HS-27A (cell line): ENCODE measurements at places on chromosomes 11 and 22.

DNA sequence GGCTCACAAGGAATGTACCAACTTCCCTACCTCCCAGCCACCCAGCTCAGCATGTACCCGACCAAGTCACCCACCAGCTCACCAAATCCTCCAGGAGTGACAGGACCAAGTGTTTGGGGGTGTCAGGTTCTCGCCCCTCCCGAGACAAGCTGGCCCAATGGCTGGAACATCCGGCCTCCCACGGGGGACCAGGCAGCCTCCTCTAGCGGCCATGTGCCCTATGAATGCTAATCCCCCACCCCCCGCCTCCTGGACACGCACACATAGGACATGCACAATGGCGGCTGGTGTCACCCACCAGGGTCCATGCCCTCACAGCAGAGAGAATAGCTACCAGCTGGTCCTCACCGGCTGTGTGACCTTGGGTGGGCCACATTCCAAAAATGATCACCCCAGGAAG lies 151.0 kb downstream of the MN1 start:
- DNase-seq, result no peak

- no peak for DNase-seq
These were observed 22.0 kb upstream of the TLCD5 start for GRCh38 chr11:120303004-120303637.

DNA sequence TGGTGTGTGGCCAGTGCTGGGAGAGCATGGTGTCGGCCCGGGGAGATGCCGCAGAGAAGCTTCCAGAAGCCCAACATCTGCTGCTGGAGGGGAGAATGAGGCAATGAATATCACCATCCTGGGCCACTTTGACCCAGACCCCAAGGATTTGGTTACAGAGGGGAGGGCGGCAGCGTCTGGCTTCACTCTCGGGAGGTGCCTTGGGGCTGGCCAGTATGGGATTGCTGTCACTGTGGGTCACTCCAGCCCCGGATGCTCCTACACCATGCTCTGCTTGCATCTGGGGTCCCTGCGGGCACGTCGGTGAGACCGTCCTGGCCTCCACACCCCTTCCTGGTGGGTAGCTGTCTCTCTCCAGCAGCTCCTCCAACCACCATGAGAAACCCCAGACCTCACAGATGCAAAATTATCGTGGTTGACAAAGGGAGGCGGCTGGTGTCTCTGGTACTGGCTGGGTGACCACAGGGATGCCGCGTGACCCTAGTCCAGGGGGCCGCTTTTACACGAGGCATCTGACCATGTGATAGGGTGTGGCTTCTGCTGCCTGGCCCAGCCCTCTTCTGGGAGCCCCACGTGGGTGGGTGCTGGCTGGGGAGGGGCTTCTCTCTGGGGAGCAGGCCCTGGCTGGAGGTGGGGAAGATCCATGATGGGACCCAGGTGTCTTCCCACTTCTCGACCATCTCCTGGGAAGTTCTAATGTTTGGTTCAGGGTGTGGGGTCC lies 5.7 kb downstream of the KCNQ1 start:
- DNase-seq, result no peak

GRCh38 chr22:27130906-27131305 lies 473.5 kb downstream of the MIAT start:
- DNase-seq, result no peak

DNA sequence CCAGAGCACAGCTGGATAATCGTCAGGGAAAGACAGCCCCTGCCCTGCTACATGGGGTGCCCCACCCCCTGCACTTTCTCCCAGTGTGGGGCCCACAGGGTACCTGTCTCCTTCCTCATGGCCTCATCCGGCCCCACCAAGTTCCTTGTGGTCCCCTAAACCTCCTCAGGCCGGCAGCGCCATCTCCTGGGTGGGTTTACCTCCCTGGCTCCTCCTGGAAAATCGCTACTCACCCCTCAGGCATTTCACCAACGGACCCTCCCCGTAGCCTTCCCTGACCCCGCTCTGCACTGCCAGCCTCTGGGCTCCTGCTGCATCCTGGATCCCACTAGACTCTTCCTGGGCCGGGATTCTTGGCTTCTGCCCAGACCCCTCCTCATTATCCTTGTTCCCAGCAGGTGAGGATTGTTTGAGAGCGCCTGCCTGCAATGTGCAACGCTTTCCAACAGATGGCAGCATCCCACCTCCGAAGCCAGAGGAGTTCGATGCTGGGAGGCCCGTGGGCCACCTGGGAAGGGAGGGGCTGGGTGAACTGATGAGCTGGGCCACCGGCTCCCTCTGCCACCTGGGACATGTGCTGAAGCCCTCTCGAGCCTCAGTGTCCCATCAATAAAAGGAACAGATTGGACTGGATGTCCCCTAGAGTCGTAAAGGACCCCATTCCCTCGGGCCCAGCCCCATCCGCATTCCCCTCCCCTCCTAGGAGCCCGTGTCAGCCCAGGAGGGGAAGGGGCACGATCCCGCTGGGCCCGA lies 44.2 kb upstream of the TTLL12 start:
- peak; percentile 7 for DNase-seq

- no peak for DNase-seq
These were observed 825 bp downstream of the FBXO3 start for GRCh38 chr11:33773404-33773986.

- peak; percentile 59 for DNase-seq
These were observed 17.6 kb upstream of the LIN7C start for GRCh38 chr11:27524155-27524554.

DNA sequence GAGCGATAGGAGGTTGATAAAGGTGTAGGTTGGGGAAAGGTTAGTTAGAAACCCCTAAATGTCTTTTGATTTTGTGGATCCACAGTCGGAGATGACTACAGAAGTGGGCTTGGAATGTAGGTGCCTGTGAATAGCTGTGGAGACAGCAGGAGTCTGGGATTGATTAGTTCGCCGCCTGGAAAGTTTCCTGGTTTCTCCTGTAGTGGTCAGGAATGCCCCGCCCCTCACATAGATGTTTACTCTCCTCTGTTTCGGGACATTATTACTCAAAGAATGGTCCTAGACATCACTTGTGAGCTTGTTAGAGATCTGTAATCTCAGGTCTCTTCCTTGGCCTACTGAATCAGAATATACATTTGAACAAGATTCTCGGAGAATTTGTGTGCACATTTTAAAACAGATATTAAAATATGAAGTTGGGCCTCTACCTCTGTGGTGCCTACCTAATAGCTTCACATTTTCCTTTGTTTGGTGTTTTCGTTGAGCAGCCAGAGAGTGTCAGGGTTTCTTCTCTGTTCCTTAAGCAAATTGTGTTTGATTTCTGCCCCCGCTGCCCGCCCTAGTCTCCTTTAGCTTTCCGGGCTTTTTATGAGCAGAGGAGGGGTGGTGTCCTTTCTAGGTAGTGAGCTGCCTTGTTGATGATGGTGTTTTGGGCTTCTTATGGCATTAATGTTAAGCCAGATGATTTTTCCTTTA lies 89.4 kb downstream of the PPP6R3 start:
- DNase-seq, result no peak

DNA sequence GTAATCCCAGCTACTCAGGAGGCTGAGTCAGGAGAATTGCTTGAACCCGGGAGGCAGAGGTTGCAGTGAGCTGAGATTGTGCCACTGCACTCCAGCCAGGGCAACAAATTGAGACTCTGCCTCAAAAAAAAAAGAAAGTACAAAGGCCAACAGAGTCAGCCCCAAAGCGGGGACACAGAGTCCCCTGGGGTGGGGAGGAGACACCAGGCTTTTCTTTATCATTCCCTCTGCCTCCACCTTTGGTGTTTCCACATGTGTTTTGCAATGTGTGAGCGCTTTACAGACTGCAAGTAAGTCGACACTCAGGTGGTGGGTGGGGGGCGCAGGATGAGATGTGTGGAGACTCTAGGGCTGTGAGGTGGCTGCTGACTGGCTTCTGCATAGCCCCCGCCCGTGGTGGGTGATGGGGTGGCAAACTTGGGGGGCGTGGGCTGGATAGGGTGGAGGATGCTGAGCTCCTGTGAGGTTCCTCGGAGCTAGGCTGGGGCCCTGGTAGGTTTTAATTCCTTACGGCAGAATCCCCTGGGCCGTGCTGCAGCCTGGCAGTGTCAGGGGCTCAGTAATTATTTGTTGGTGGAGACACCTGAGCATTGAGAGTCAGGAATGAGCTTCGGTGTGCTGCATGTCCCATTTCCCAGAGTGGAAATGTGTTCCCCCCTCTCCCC lies 177.2 kb downstream of the CTTN start:
- DNase-seq, result no peak

- DNase-seq, result no peak
These were observed 198.8 kb downstream of the FAT3 start for GRCh38 chr11:92423115-92424034.

GRCh38 chr11:2462986-2463765 lies 18.4 kb downstream of the KCNQ1 start:
- no peak for DNase-seq

DNA sequence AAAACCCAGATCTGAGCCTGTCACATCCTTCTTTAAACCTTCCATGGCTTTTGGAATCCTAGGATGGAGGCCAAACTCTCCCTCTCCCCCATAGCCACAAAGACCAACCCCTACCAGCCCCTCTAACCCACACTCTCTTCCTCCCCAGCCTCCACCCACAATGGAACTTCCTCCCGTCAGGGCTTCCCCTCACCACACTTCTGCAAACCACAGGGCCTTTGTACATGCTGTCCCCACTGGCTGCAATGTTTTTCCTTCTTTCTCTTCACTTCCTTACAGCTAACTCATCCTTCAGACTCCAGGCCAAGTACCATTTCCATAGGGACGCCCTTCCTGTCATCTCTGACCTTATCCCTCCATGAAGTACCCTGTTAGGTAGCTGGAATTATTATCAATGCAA lies 393.5 kb downstream of the MN1 start:
- DNase-seq, result no peak

GRCh38 chr11:133354069-133354468 lies 178.2 kb downstream of the OPCML start:
- DNase-seq, result no peak

- no peak for DNase-seq
These were observed 1.3 kb downstream of the TOLLIP start for GRCh38 chr11:1307998-1308742.

DNA sequence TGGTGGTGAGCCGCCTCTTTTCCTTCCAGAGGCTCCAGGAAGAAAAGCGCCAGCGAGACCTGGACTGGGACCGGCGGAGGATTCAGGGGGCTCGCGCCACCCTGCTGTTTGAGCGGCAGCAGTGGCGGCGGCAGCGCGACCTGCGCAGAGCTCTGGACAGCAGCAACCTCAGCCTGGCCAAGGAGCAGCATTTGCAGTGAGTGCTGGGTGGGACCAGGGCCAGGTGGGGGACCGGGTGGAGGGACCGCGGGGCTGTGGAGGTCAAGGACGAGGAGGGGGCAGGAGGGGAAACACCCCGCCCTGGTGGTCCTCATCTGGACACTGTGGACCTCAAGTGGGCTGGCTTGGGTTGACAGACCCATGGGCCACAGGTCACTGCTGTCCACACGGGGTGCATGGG lies 17.4 kb downstream of the RIBC2 start:
- DNase-seq, result no peak

DNA sequence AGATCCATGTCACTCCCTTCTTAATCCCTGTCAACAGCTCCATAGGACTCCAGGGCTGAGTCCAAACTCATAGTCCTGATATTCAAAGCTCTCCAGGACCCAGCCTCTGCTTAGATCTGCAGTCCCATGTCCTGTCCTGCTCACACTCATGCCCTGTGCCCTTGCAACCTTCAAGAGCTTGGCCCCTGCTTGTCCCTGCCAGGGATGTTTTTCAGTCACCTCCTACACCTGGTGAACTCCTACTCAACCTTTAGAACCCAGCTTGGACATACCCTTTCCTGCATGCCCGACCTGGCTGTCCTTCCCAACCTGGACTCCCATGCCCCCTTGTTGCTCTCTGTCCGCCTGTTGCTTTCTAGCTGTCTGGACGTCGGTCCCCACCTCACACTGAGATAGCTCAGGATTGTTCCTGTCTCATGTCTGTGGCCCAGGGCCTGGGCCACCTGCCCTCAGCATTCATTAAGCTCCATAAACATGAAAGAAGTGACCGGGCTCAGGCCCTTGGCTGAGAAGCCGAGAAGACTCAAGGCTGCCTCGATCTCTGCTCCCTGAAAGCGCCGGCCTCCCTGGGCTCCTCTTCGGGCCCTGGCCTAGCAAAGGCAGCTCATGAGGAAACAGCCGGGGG lies 48.8 kb upstream of the RTL6 start:
- DNase-seq, result no peak

- no peak for DNase-seq
These were observed 326.2 kb upstream of the PDGFD start for GRCh38 chr11:104490182-104490581.

GRCh38 chr11:1235306-1235900 lies 12.5 kb downstream of the MUC5B start:
- DNase-seq, result no peak

GRCh38 chr11:11552529-11553087 lies 69.2 kb downstream of the GALNT18 start:
- no peak for DNase-seq

- no peak for DNase-seq
These were observed 24.0 kb downstream of the PISD start for GRCh38 chr22:31637891-31638618.

GRCh38 chr11:133106417-133106816 lies 425.9 kb downstream of the OPCML start:
- DNase-seq, result no peak

DNA sequence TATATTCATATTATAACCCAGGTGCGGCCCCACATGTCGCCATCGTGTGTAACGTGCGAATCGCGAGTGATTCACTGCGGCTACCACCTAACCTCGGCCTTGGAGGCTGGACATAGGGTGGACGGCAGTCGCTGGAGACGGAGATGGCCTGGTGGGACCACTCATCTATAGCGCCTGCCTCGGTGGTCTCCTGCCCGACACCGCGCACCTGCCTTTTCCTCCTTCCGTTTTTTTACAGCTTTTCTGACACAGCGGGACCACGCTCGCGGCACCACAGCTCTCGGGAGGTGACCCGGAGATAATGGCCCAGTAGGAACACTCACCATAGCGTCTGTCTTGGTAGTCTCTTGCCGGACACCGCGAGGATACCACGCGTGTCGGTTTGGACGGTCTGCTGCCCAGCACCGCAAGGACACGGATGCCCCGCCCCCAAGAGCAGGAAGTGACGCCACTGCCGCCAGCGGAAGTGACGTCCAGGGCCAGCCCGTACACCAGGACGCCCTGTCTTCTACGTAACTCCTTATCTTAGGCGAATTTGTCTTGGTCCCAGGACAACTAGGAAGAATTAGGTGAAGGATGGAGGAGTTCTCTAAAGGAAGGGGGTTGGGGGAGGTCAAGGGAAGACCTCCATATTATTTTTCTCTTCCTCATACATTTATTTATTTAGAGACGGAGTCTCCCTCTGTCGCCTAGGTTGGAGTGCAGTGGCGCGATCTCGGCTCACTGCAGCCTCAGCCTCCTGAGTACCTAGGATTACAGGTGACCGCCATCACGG lies 6.4 kb downstream of the SNU13 start:
- peak; percentile 31 for DNase-seq

- no peak for DNase-seq
These were observed 100.7 kb downstream of the CEP164 start for GRCh38 chr11:117428186-117428855.

GRCh38 chr11:6646918-6647679 lies 8.5 kb downstream of the DCHS1 start:
- DNase-seq, result no peak
